Cortex of kidney (tissue), 1 donor: ENCODE measurements at places on chromosomes 16 and 17.

GRCh38 chr16:27240948-27241531 lies 27.5 kb downstream of the NSMCE1 start:
- no peak for DNase-seq

- DNase-seq, result no peak
Observed at GRCh38 chr17:40931311-40931710, 6.1 kb downstream of the KRT23 start.

GRCh38 chr17:54124456-54124855 lies 301.7 kb downstream of the KIF2B start:
- no peak for DNase-seq

- DNase-seq, result no peak
Observed at GRCh38 chr16:84156342-84156784, 11.3 kb downstream of the DNAAF1 start.

GRCh38 chr16:89026121-89026612 lies 49.2 kb upstream of the CBFA2T3 start:
- no peak for DNase-seq

- no peak for DNase-seq
Observed at GRCh38 chr17:17479209-17479608, 2.4 kb downstream of the MED9 start.

DNA sequence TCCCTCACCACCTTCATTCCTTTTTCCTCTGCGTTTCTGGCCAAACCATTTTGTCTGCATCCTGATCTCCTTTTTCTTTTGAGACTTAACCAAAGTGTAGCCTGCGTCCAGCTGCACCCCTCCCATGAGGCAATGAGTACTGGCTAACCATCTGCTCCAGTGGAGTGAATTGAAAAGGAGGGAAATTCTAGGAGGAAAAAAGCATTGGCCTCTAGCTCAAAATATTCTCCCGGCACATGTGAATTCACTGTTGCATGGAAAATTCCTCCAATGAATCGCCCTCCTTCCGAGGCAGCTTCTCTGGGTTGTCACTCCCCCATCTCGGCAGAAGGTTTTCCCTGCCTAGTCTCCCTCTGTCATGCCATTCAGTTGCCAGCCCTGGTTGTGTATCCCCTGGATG lies 5.6 kb downstream of the RAP1GAP2 start:
- no peak for DNase-seq

GRCh38 chr17:80319999-80320344 lies 59.3 kb downstream of the RNF213 start:
- no peak for DNase-seq

- DNase-seq, result no peak
Observed at GRCh38 chr17:61570118-61570517, 20.9 kb downstream of the NACA2 start.

GRCh38 chr16:9827062-9827752 lies 355.0 kb downstream of the GRIN2A start:
- no peak for DNase-seq

GRCh38 chr17:17200831-17201230 lies 5.3 kb downstream of the PLD6 start:
- no peak for DNase-seq

DNA sequence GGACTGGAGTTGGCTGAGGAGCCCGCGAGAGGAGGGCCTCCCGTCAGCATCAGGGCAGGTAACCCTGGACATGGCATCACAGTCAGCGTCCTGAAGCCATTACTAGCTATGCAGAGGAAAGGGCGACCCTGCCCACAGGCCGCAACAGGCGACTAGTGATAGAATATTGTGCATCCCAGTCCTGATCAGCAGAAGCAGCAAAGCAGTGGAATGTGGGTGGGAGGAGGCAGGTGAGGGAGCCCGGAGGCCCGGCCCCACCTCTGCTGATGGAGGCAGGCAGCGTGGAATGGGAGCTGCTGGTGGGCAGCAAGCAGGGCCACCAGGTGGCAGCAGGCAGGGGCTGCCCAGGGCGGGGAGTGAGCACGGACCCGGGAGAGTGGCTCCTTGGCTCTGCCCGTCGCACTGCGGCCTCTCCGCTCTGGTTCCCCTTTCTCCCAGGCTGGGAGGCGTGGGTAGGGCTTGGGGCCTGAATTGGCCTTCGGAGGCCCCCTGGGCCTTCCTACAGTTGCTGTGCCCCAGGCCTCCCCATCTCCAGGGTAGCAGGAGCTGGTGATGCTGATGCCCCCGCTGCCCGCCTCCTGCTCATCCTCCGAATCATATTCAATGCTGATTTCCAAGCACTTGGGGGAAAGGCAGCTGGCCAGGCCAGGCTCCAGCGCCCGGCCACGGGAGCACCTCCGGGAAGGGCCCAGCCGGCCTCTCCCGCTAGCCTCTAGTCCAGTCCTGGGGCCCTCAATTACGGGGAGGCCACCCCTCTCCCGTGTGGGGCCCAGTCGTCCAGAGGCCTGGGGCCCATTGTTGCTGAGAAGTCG lies 20.2 kb downstream of the TSPOAP1 start:
- DNase-seq, result no peak

DNA sequence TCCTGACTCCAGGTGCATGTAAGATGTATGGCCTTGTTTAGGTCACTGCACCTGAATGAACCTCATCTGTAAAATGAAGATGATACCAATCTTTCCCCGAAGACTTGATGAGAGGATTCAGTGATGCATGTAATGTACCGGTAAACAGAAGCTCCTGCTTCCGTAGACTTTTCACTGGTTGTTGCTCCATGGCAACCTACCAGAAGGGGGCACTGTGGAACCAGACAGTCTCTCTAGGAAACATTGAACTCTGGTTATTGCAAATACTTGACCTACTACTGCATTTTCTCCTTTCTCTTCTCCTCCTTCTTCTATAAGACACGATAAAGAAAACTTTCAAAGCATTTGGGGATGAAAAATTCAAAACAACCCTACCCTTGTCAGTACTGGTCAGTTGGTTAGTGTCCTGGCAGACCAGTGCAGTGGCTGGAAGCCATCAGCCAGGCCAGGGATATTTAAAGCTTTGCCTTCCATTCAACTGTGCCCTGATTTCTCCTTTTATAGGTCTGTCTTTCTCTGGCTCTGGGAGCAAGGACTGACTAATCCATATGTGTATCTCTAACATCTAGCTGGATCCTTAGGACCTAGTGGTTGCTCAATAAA lies 667.4 kb upstream of the SALL1 start:
- DNase-seq, result no peak

- DNase-seq, result no peak
Observed at GRCh38 chr16:2082171-2082982, 34.6 kb downstream of the TSC2 start.

DNA sequence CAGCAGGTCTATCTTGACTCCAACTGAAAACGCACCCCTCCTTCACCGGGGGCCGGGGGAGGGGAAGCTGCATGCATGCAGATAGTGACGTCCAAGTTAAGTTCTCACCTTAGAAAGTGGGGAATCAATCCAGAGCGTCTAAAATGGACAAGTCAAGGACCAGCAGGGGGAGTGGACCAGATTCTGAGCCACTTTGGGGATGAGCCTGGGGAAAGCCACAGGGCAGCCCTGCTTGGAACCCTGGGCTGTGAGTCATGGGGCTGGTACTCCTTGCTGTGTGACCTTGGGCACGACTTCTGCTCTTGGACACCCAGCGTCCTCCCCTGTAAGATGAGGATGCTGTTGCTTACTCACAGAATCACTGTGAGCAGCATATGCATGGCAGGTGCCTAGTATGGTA lies 9.1 kb downstream of the TNFRSF13B start:
- DNase-seq, result no peak

- DNase-seq, result no peak
Observed at GRCh38 chr16:54511222-54511731, 224.7 kb upstream of the IRX3 start.

DNA sequence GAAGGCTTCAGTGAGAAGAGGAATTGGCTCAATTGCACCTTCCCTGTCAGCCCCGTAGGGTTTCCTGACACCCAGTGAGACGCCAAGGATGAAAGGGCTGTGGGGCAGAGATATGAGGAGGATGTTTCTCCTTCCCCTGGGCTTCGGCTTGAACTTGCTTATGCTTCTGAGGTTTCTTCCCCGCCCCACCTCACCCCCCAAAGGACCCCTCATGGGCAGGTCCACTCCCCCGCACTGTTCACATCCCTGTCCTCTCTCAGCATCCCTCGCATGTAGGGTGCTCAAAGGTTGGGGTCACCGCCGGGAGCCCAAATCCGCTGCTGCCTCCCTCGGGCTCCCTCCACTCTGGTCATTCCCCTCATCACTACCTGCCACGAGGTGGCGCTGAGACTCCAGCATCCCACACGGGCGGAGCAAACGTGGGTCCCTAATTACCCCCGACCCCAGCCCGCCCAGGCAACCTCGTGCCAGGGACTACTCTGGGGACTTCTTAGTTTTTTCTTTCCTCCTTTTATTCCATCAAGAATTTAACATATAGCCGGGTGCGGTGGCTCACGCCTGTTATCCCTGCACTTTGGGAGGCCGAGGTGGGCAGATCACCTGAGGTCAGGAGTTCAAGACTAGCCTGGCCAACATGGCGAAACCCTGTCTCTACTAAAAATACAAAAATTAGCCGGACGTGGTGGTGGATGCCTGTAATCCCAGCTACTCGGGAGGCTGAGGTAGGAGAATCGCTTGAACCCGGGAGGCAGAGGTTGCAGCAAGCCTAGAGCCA lies 3.3 kb upstream of the TRARG1 start:
- DNase-seq, result no peak

DNA sequence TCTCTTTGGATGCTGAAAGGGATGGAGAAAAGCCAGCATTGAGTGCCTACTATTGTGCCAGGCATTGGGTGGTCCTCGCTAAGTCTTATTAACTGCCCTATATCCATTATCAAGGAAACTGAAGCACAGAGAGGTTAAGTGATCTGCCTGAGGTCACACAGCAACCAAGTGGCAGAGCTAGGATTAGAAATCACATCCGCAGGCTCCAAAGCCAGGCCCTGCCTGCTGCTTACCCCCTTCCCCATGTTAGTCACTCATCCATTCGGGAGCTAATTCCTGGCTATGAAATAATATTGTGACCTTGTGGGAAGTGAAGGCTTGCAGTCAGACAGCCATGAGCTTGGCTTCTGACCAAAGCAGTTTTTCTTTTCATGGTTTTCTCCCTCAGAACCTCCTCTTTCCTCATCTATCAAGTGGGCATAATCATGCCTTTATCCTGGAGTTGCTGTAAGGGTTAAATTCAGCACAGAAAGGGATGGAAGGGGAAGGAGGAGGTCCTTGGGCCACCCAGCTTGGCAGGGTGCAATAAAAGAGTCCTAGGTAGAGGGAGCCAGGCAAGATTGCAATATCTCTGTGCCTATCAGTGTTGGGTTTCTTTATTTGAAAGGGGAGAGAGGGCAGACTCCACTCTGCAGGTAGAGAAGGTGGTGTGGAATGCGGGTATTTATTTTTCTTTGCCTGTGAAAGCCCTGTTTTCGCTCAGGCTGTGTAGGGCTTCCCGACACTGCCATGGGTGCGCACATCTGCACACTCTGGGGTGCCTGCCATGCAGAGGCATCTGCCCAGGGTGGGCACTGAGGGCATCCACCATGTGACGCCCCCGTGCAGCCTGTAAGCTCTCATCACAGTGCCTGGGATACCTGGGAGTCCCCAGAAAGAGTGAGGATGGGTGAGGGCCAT lies 11.3 kb downstream of the RAI1 start:
- DNase-seq, result no peak
